Urothelium cell line (cell line): ENCODE measurements at places on chromosomes 1 and 21.

DNA sequence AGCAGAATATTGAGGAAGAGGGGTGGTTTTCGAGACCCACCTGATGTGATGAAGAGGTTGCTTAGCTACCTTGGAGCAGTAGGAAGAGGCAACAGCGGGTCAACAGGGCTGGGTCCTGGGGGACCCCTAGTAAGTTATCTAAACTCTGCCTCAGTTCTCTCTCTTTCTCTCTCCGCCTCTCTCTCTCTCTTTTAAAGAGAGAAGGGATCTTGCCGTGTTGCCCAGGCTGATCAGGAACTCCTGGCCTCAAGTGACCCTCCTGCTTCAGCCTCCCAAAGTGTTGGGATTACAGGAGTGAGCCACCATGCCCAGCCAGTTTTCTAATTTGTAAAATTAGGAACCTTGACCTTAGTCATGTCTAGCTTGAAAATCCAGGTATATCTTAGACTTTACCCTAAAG, 77.9 kb downstream of the C1orf21 start:
- DNase-seq: no peak

DNA sequence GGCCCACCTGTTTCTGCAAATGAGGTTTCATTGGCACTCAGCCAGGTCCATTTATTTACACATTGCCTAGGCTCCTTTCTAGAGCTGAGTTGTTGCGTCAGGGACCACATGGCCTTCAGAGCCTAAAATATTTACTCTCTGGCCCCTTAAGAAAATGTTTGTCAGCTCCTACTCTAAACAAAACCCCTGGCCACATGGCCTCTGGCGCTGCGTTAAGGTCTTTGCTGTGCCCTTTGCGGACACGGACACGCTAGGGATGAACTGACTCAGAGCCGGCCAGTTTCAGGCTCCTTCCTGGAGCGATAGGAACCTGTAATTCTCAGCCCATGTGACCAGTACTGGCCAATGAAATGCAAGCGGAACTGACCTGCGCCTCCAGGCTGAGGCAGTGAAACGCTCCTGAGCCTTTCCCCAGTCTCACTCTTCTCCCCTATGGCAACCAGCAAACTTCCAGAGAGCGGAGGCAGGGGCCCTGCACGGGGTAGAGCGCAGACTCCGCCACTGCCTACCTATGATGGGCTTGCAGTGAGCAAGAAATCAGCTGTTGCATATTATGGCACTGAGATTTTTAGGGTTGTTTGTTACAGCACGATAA, 160.3 kb downstream of the ETS2 start:
- no peak for DNase-seq

DNA sequence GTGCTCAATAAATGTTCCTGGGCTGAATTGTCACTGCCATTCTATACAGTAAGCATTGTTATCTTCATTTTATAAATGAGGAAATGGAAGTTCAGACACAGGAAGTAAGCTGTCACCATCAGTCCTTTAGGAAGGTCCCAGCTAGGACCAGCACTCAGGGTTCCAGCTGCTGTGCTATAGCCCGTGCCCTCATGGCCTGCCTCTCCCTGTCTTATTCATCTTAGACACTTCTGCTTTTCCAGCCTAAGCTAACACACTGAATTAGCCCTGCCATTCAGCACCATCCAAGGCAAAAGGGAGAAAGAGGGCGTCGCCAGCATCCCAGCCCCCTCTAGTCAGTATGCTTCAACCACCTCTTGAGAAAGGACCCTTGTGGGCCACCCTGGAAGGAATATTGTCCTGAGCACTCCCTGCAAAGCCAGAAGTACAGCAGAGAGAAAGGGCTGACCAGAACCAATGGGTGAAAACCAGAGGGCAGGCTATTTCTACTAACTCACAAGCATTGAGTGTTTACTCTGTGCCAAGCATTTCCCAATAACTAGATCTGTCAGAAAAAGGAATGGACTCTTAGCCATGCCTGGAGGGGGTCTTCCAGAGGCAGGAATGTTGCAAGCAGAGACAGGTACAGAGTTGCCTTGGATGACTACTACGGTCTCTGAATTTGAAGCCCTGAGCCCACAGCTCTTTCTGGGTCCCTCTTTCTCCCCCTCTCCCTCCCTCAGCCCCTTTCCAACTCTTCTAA, 77.9 kb upstream of the NFIA start:
- no peak for DNase-seq

- no peak for DNase-seq
Observed at GRCh38 chr1:106249810-106250209, 806.7 kb upstream of the PRMT6 start.

DNA sequence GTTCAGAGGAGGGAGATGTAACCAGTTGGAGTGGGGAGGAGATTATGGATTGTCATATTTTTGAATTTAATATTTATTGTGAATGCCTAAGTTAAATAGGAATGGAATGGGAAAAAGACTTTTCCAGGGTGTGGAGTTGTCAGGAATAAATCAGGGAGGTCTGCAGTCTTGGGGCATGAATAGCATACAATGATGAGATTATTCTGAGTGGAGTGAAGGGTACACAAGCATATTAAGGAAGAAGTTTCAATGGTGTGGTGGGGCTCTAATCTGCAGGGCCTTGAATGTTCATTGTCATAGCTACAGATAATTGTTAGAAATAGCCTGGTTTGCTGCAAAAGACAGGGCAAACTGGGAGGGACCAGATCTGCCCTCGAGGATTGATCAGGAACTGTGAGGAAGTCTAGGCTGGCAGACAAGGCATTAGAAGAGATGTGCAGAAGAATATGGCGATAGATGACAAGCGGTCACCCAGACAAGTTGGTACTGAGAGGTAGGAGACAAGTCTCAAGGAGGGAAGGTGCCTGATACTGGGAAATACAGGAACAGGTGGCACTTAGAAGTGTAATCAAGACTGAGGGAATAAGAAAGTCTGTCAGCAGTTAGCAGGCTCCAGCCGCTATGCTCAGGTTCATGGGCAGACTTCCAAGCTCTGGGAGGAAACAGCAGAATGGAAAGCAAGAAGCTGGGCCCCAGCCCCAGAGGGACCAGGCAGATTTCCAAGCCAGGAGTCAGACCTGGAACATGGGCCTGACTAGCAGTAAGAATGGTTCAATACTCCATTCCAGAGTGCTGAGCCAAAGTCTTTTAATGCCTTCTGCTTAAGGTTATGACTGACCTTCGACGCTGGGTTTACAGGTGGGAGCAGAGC, 20.9 kb upstream of the RGL1 start:
- no peak for DNase-seq

- DNase-seq: no peak
Observed at GRCh38 chr1:169044296-169044695, 62.2 kb upstream of the ATP1B1 start.

- DNase-seq: no peak
Observed at GRCh38 chr1:29172415-29172939, 9.2 kb downstream of the SRSF4 start.

- no peak for DNase-seq
Observed at GRCh38 chr1:218866507-218866906, 307.2 kb upstream of the LYPLAL1 start.

DNA sequence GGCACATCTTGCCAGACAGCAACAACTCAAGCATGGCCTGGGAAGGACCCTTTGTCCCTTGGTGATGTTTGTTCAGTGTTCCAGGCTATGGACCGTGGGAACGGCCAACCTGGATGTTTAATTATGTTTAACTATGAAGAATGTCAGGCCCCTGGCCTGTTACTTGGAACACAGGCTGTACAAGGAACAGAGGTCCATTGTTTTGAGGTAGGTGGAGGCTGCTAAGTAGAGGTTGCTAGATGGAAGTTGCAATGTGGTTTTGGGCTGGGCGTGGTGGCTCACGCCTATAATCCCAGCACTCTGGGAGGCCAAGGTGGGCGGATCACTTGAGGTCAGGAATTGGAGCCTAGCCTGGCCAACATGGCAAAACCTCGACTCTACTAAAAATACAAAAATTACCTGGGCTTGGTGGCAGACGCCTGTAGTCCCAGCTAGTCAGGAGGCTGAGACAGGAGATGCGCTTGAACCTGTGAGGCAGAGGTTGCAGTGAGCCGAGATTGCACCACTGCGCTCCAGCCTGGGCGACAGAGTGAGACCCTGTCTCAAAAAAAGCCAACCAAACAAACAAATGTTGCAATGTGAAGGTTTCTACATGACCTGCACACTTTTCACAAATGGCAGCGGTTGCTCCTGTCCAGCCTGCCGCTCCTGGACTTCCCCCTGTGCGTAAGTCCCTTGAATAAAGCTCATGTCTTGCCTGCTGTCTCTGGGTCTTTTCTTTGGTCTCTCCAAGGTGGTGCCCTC, 2.5 kb upstream of the LEFTY1 start:
- peak; percentile 38 for DNase-seq
